Activated CD4-positive, alpha-beta T cell treated with anti-CD3 and anti-CD28 coated beads, Interleukin-2, amount 10 ng/mL, durations not matched to agents 7 days and 5 days (primary cell): ENCODE measurements at places on chromosomes 4 and X.

GRCh38 chr4:145808848-145809512 is 129.0 kb downstream of the C4orf51 start:
- no peak for DNase-seq

DNA sequence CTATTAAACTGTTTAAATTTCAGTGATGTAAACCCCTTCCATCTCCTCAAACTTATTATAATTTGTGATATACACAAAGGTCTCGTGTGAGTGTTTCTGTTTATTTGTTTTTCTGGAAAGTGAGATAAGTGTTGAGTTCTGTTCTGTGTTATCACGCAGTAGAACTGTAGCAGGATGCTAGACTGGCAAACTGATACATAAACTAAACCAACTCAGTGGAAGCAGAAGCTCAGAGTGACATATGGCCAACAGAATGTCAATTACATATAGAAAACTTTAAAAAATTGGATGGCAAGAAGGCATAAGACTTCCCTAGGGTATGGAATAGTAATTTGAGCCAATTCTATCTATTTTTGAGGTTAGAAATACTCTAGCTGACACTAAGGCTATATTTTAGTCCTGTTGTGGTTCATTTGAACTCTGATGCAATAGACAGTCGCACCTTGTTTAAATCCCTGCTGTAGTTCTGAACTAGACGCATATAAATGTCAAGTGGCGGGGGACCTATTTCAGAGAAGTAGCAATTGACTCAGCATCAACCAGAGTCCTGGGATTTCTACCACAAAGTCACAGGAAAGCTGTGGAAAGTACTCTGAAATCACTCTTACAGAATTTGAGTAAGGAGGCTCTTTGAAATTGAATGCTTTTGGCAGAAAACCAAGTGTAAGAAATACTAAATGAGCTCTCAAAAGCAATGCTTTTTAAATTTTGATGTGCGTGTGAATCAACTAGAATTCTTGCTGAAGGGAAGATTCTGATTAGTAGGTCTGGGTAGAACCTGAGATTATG is 294.4 kb downstream of the INPP4B start:
- DNase-seq = no peak

DNA sequence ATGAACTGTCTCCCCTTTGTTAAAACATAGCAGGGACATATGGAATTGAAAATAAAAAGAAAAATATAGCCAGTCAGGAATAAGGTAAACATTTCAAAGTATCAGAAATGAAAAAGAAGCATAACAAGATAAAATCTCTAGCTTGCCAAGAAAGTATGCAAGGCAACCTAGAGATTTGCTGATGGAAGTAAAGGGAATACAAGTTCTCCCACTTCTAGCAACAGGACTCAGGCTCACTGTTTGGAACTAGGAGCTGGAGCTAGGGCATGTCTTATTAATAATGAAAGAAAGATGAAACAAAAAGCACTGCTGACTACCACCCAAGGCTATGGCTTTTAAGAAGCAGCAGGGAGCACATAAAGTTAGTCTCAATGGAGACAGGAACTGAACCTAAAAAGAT is 18.2 kb downstream of the ANKRD50 start:
- no peak for DNase-seq

DNA sequence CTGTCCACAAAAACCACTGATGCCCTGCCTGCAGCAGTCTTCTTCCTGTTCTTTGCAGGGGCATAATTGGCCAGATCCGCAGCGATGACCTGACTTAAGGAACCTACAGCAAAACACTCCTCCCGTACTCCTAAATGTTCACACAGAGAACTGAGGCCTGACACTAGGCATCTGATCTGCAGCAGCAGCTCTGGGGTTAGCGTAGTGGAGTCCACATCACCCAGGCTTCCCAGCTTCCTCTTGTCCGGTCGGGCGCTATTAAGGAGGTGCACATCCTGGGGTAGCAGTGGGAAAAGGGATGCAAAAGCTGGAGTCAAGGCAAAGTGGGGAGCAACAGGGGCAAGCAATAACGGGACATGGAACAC is 758 bp downstream of the SCFD2 start:
- DNase-seq = peak; percentile 17

GRCh38 chr4:15964159-15964558 is 1.2 kb upstream of the FGFBP2 start:
- no peak for DNase-seq
